Activated effector memory CD4-positive, alpha-beta T cell treated with anti-CD3 and anti-CD28 coated beads, Interleukin-2, amount 50 U/mL, for 16 hours (primary cell): ENCODE measurements at places on chromosomes 16 and 17.

DNA sequence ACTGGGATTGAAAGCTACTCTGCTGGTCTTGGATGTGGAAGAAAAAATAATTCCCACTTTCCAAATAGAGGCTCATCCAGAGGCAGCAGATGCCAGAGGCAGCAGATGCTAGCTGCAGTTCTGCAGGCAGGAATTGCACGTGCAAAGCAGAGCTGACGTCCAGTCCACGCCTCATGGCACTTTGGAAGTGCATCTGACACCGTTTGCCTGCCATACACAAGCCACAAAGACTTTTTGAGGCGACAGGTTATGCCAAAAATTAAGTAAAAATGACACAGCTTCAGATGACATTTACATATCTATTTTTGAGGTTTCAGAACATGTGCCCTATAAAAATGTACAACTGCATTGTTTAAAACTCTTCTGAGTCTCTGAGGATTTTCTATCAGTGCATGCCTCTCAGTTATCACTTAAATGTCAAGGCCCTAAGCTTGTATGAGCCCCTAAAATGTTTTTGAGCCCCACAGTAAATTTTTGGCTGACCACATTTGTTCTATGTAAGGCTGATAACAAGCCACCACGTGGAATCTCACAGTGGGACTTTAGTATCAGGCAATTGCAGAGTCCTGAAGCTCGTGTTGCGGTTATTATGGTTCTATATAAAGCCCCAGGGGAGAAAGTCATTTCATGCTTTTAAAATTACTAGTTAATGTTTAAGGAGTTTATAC, 239.2 kb downstream of the PRKCA start:
- no peak for DNase-seq

GRCh38 chr17:2337544-2338314, 428 bp downstream of the SGSM2 start:
- DNase-seq = peak; percentile 86

GRCh38 chr16:6252541-6252940, 1080.1 kb upstream of the RBFOX1 start:
- DNase-seq = no peak

GRCh38 chr16:3444032-3444388, 530 bp downstream of the NAA60 start:
- DNase-seq = peak; percentile 75

DNA sequence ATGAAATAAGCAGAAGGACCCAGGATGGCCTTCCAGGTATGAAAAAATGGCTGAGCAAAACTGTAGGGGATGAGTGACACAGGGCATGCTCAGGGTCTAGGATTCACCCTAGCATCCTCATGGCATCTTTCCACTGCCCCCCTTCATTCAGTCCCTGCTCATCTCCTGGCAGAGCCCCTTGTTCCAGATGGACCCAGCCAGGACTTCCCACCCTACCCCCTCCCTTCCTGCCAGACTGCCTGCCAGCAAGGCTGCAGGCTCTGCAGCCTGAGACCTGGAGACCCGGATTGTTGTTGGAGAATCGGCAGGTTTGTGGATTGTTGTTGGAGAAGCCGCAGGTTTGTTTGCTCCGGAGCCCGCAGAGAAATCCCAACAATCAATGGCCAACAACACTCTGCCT, 6.6 kb downstream of the SEZ6 start:
- DNase-seq = no peak

GRCh38 chr17:77087650-77088454, 52.9 kb upstream of the SEC14L1 start:
- no peak for DNase-seq

DNA sequence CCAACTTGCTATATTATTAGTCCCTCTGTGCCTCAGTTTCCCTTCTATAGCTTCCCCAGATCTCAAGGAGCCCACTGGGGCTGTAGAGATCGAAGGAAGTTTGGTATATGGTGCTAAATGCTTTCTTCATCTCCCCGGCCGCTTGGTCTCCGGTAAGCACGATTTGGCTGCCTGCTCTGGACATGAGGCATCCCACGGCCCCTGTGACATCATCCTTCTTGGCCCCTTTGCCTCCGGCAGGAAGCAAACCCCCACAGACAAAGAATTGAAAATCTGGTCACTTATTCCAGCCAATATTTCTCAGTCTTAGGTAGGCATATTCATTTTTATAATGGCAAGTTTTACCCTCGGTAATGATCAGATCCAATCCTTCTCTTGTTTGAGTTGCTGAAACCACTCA, 65.8 kb downstream of the WSCD1 start:
- DNase-seq = no peak

DNA sequence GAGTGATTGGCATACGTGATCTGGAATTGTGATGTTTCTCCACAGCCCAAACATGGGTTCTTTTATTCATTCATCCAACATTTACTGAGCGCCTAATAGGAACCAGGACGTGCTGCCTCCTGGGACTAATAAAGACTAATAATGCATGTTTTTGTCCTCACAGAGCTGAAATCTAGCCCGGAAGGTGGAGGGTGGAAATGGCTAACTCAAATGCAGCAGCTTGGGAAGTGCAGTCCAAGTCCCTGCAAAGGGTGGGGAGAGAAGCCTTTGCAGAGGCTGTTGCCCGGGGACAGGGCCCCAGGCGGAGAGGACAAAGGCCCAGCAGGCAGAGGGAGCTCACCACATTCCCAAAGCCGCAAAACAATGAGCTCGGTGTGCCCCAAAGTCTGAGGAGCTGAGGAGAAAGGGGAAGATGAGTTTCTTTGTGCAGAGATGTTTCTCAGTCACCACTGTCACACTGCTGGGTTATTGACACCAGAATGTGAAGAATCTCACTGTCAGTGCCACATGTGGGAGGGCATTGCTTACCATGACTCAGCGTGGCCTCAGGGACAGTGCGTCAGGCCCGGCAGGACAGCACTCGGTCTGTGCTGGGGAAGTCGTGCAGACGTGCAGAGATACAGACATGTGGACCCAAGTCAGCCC, 118.2 kb upstream of the CHMP6 start:
- peak; percentile 42 for DNase-seq

- no peak for DNase-seq
These were observed 3.9 kb downstream of the KRT12 start for GRCh38 chr17:40862985-40863733.

DNA sequence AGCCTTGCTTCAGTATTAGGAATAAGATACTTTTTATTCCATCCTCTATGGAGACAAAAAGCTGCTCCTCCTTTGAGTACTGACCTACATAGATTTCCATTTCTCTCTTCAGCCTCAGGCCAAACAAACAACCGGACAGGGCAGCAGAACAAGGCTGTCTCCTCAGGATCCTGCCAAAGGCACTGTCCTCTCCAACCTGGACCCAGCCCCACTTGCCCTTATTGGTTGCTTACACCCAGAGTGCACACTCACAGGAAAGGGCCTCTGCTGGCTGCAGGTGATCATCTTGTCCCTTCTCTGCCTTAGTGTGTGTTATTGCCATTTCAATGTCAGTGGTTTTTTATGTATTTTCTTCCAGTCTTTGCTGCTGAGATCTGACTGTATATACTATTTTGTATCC, 26.6 kb downstream of the LIG3 start:
- DNase-seq = no peak

- DNase-seq = no peak
These were observed 3.1 kb upstream of the C17orf58 start for GRCh38 chr17:67999291-67999911.

- no peak for DNase-seq
These were observed 17.4 kb upstream of the MTSS2 start for GRCh38 chr16:70703041-70703834.

DNA sequence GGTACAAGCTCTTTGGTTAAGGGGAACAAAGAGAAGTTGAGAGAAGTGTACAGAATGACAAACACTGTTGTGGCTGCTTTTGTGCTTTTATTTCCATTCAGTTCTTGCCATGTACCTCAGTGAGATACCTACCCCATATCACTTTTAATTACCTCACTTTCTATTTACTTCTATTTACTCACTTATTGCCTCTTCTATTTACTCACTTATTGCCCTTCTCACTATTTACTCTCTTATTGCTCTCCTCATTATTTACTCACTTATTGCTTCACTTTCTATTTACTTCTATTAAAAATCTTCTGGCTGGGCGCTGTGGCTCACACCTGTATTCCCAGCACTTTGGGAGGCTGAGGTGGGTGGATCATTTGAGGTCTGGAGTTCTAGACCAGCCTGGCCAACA, 41.9 kb downstream of the MBTD1 start:
- no peak for DNase-seq

- no peak for DNase-seq
These were observed 496.5 kb upstream of the CDH11 start for GRCh38 chr16:65618333-65618732.

- no peak for DNase-seq
These were observed 19.2 kb downstream of the KDM8 start for GRCh38 chr16:27222249-27223225.

- no peak for DNase-seq
These were observed 8.7 kb downstream of the ZNF276 start for GRCh38 chr16:89729863-89730593.

GRCh38 chr17:45834471-45835396, 9.9 kb upstream of the SPPL2C start:
- no peak for DNase-seq

- no peak for DNase-seq
These were observed 172.5 kb upstream of the FOXF1 start for GRCh38 chr16:86337581-86338402.

DNA sequence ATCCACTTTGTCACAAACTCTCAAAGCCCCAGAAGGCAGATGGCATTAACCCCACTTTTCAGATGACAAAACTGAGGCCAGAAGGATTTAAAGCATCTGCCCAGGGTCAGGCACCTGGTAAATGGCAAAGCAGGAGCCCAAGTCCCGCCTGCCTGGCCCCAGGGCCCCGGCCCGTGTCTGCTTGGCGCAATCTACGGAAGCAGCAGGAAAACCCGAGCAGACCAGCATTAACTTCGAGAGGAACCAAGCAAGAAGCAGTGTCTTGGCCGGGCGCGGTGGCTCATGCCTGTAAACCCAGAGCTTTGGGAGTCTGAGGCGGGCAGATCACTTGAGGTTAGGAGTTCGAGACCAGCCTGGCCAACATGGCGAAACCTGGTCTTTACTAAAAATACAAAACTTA, 21.6 kb downstream of the RTN4RL1 start:
- no peak for DNase-seq

DNA sequence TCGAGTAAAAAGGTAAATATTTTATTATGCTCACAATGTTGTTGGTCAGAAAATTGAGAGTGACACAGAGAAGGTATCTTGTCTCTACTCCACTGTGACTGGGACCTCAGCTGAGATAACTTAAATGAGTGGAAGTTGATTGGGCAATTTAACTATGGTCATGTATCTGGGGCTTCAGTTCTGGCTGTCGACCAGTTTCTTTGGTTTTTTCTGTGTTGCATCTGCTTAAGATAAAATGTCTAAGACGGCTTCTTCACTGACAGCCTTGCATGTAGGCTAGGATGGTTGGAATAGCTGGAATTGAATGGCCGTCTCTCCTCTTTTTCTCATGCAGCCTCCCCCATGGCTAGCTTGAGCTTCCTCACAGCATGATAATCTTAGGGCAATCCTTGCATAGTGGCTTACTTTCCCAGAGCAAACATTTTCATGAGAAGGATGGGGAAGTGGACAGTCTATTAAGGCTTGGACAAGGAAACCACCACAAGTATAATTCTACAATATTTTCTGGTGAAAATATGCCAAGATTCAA, 433.7 kb downstream of the KIF2B start:
- DNase-seq = no peak

- no peak for DNase-seq
These were observed 3.8 kb downstream of the YBX2 start for GRCh38 chr17:7290685-7291084.

GRCh38 chr17:16948587-16949376, 23.1 kb downstream of the TNFRSF13B start:
- no peak for DNase-seq

GRCh38 chr16:52469775-52470174, 77.2 kb downstream of the TOX3 start:
- DNase-seq = no peak

- DNase-seq = no peak
These were observed 389 bp downstream of the DUS1L start for GRCh38 chr17:82065193-82065637.

GRCh38 chr17:7374353-7374752, 6.5 kb upstream of the TNK1 start:
- DNase-seq = no peak

DNA sequence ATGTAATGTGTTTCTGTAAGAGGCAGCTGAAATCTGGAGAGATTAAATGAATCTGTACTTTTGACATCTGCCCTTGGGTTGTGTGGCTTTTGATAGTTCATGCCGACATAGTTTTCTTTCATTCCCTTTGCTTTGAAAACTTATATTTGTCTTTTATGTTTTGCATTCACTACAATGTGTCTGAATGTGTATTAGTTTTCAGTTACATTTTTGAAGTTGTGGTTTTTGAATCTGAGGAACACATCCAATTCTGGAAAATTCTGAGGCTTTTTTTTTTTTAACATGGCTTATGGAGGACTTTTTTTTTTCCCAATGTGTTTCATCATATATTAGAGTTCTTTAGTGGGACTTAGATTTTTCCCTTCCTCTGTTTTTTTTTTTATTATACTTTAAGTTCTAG, 683.7 kb upstream of the SOX9 start:
- DNase-seq = no peak

GRCh38 chr16:12507366-12507765, 296.3 kb downstream of the CPPED1 start:
- no peak for DNase-seq

GRCh38 chr16:50570808-50571598, 22.8 kb downstream of the NKD1 start:
- no peak for DNase-seq

- DNase-seq = no peak
These were observed 17.1 kb downstream of the ITGB4 start for GRCh38 chr17:75738218-75738802.

DNA sequence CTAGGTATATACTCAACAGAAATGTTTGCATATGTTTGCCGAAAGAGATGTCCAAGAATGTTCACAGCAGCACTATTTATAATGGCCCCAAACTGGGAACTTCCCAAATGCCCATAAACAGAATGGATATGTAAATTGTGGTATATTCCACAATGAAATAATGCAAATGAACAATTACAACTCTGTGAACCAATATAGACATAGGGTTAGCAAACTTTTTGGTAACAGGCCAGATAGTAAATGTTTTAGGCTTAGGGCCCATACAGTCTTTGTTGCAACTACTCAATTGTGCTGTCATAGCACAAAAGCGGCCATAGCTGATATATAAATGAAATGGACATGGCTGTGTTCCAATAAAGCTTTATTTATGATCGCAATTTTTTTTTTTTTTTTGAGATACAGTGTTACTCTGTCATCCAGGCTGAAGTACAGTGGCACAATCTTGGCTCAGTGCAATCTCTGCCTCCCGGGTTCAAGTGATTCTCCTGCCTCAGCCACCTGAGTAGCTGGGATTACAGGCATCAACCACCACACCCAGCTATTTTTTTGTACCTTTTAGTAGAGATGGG, 16.5 kb downstream of the XYLT1 start:
- DNase-seq = peak; percentile 9

GRCh38 chr17:76353004-76353598, 615 bp downstream of the PRPSAP1 start:
- peak; percentile 70 for DNase-seq

DNA sequence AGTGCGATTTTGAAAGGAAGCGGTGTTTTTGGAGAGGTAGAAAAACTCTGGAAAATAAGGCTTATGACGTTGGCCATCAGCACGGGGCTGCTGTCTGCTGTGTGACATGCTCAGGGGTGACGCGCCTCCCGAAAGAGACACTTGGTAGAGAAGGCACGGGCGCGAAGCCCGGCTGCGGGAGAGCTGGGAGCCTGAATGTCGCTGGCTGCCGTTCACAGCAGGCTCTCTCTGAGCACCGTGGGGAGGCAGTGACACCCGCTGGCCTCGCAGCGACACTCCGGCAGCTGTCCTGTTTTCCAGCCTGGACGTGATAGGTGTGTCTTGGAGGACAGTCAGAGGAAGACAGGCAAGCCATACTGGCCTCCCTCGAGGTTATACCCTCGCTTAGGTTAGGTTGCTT, 759.1 kb upstream of the RBFOX1 start:
- no peak for DNase-seq
